Fibroblast of villous mesenchyme (primary cell): ENCODE measurements at places on chromosomes 3 and 15. TPM values are rescaled to one million over a fixed set of nuclear protein-coding genes. Genes with fewer than 3 reads are reported as not detected.

DNA sequence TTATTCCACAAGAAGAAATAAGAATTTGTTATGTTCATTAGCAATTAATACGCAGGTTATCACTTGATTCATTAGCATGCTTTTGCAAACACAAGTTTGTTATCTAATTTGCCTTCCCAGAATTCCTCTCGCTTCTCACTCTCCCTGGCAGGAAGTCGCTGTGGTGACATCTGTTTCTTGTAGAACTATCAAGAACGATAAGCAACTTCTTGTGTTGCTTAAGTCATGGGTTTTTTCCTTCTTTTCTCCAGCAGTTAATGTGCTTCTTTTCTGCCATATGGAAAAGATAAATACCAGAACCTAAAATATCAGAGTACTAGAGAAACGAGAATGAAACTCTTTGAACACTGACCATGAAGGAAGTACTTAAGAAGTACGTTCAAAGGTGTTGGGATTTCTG is 99.8 kb upstream of the CHMP2B start:
- peak; percentile 42 for DNase-seq

CMTM8 gene
- not detected in 2 replicates for total RNA-seq

SEC61A1 gene
- total RNA-seq: 298 and 383 TPM in 2 replicates

PAK6 gene
- total RNA-seq: under 0.01 TPM in 2 replicates

GRCh38 chr3:121989943-121990342 is 32.1 kb downstream of the ILDR1 start:
- DNase-seq: peak; percentile 25

BCL2A1 gene
- total RNA-seq: not detected in 2 replicates

DNA sequence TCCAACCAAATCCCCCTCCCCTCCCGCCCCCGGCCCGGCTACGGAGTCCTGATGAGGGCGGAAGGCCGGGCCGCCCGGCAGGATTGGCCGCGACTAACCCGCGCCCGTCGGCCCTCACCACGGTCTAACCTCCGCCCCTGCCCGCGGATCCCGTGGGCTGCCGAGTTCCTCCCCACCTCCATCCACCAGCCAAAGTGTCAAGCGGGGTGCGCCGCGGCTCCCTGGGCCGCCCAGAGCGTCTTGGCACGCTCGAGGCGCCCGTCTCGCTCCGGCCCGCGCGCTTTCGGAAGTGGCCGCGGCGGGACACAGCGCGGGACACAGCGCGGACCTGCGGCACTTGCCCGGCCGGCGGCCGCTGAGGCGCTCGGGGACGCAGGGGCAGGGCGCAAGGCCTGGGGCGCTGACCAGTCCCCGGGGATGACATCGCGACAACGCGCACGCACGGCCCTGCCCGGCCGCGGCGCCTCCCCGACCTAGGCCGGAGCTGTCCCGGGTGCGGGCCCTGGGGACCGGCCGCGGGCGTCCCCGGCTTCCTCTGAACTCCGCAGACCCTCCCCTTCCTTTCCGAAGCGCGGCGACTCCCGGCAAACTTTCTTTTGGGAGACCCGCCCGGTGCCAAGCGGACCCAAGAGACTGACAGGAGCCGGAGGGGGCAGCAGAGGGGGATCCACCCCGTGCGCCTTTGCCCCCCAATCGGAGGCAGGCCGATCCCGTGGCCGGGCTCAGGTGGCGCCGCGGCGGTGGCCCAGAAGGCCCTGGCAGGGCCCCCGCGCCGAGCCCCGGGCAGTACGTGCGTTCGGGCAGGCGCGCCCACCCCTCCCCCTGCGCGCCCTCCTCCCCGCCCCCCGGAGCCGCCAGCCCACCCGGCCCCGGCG is 112.8 kb upstream of the ICE2 start:
- DNase-seq: no peak

- no peak for DNase-seq
Observed at GRCh38 chr15:92629975-92630626, 25.5 kb downstream of the FAM174B start.

DNA sequence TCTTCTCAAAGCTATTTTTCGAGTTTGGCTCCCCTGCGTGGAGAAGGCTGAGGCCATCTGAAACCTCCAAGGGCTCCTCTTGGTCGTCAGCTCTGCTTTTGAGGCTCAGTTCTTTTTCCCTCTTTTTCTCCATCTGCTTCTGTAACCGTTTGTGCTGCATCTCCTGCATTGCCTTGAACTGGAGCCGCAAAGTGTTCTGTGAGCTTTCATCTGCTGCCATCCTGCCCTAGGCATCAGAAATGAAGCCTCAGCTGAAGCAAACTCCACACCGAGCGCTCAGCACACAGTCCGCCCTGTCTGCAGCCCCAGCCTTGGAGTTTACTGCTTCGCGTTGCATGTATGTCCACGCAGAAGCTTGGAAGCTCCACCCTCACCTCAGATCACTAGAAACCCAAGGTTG is 14.9 kb downstream of the CCDC13 start:
- DNase-seq: no peak

- DNase-seq: no peak
Observed at GRCh38 chr3:10935846-10936631, 56.5 kb upstream of the SLC6A1 start.

SERPINI1 gene
- total RNA-seq: 2.2 and 2.6 TPM in 2 replicates

GRCh38 chr15:31259562-31260252 is 66.9 kb upstream of the KLF13 start:
- no peak for DNase-seq

GRCh38 chr15:81534124-81534523 is 160.1 kb upstream of the TMC3 start:
- no peak for DNase-seq
